ENCODE measurements at places on chromosomes 2 and 18. TPM values are rescaled to one million over a fixed set of nuclear protein-coding genes. Genes with fewer than 3 reads are reported as not detected.

GRCh38 chr18:28177828-28178635 lies 1.1 kb upstream of the CDH2 start:
- DNase-seq: no peak

GRCh38 chr2:113857464-113857863 lies 32.4 kb upstream of the ACTR3 start:
- no peak for DNase-seq

DNAJC5G gene
- not detected for total RNA-seq

C2orf81 gene
- total RNA-seq: 0.30 TPM

- DNase-seq: no peak
Measured at GRCh38 chr2:121284463-121285449, at the start of gene TFCP2L1. TFCP2L1 (minus strand) TSS chr2:121285202; CDS start chr2:121285109, 93 bp downstream.

GRCh38 chr18:61085761-61086160 lies 247.5 kb upstream of the CDH20 start:
- no peak for DNase-seq

GRCh38 chr2:153802671-153803070 lies 69.1 kb upstream of the GALNT13 start:
- no peak for DNase-seq

GRCh38 chr2:20957788-20958525 lies 85.9 kb downstream of the APOB start:
- DNase-seq: no peak

DNA sequence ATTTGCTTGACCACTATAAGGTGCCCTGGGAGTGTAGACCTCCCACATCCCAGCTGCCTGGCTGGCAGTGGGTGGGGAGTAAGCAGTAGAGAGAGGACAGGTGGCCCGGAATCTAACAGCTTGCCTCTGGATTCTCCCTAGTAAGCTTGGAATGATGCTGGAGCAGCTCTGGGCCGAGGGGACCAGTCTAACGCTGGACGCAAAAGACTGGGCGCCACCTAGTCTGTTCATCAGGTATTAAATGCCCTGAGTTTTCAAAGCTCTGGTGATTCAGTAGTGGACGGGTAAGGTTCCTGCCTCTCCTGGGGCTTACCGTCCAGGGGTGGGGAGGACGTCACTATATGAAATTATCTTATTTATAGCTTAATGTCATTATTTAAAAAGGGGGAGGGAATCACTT lies 648 bp upstream of the LYPD6B start:
- DNase-seq: no peak

Measured in skin of body (tissue), 3 donors.